ENCODE measurements at places on chromosomes 13 and 19.

- no peak for DNase-seq
These were observed 2.0 kb downstream of the TDRD3 start for GRCh38 chr13:60398907-60399589.

DNA sequence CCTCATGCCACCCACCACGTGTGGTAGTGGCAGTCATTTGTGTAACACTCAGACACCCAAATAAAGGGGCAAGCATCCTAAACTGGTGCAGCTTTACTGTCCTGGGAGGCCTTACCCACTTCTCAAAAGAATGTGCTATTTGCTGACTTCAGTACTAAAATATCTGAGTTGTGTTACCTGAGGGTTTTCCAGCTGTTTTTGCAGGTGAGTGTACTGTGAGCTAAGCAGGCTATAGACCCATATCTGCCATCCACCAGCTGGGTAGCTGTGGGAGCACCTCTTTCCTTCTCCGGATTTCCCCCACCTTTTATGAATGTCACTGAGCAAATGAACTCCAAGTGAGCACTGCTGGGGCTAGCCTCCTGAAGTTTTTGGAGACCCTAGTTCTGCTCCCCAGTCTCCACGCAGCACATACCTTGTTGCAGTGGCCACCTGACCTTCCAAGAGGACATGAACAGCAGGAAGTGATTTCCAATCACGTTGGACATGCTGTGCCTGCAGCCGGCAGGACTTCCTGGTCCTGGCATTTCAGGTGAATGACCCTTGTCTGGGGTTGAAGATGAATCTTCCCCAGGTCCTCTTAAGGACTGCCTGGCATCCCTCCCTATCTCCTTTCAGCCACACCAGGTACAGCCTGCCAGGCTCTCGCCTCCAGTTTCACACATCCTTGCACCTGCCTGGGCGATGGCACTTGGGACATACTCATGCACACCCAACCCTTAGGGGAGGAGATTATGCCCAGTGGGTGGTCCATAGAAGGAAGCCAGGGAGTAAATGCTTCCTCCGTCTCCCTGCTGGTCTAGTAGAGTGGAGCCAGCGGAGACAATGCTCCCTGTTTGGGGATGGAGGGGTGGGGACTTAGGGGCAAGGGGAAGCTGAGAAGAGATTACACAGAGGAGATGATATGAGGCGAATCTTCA is 109.5 kb upstream of the SPATA13 start:
- no peak for DNase-seq

- DNase-seq, result no peak
These were observed 2.5 kb upstream of the LRRC8E start for GRCh38 chr19:7885818-7886217.

DNA sequence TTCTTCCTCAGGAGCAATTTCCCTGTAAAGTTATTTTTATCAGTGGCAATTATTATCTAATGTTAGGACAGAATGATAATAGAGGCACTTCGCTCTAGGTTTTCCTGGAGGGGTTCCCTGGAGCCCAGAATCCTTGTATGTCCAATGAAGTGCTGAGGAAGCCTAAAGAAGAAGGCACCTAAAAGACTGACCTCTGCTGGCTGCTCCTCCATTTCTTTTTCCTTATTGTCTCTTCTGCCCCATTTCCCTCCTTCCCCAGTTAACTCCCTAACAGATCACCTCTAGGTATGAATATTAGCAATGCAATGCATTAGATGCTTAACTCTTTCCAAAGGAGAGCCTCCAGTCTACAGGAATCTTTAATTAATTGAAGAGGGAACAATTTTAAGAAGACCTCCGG is 985.4 kb downstream of the DIAPH3 start:
- no peak for DNase-seq

DNA sequence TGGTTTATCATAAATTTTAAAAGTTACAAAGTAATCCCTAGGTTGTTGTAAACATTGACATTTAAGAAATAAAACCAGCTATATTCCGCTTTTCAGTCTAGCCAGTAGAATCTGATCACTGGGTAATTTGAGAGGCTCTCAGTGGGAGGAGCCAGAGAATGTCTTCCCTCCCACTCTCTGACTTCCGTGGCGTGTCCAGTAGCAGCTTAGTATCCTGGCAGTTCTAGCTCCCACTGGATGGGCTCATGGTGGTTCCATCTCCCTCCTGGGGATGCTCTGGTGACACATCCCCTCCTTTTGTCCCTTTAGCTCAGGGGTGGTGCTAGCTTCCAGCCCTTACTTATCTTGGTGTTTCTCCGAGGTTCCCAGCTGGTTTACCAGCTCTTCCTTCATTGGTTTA is 34.5 kb downstream of the MTUS2 start:
- DNase-seq, result no peak

DNA sequence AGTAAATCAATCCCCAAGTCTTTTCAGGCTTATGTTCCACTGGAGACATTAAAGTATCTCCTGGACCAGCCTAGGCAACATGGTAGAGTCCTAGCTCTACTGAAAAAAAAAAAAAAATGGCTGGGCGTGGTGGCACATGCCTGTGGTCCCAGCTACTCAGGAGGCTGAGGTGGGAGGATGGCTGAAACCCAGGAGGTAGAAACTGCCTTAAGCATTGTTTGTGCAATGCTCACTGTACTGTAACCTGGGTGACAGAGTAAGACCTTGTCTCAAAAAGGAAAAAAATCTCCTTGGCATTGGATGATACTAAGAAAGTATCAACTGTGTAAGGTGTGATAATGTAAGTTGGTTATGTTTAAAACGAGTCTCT is 8.8 kb downstream of the KLK8 start:
- no peak for DNase-seq

DNA sequence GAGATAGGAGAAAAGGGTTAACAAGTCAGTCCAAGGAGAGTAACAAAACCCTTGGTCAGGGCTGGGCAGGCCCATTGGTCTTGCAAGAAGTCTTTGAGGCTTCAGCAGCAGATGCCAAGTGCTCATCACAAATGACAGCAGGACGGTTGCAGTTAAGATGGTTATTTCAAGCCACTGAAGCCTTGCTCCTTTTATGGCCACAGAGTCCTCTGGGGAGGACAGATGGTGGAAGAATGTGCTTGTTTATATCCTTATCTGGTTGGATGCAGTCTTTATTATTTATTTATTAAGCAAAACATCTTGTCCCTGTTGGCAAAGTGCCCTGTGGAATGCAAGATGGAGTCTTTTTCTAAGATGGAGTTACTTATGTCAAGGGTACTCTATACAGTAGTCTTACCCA is 19.2 kb upstream of the ZNF331 start:
- no peak for DNase-seq

DNA sequence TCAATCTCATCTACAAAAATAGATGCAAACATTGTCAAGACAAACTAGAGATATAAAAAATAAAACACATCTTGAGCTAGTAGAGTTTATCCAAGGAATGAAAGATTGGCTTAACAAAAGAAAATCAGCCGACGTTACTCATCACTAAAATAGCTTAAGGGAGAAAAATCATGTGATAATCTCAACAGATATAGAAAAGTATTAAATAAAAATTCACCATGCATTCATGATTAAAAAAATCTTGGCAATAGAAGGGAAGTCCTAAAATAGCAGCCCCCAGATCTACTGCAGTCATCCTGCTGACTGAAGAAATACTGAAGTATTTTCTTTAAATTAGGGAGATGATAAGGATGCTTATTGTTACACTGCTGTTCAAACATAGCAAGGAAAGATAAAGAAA is 12.6 kb upstream of the DCLK1 start:
- no peak for DNase-seq

- DNase-seq, result no peak
These were observed 44.0 kb downstream of the KLF2 start for GRCh38 chr19:16368385-16369305.

DNA sequence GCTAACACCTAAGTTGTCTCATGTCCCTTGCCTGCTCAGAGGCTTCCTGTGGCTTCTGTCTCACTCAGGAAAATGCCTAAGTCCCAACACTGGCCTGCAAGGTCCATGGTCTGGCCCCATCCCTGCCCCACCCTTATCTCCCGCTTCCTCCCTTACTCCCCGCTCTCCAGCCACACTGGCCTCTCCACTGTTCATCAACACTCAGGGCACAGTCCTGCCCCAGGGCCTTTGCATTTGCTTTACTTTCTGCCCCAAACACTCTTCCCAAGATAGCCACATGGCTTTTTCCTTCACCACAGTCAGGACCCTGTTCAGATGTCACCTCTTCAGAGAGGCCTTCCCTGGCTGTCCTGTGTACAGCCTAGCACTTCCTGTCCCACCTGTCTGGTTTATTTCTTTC is 32.1 kb upstream of the IGSF23 start:
- DNase-seq, result no peak

DNA sequence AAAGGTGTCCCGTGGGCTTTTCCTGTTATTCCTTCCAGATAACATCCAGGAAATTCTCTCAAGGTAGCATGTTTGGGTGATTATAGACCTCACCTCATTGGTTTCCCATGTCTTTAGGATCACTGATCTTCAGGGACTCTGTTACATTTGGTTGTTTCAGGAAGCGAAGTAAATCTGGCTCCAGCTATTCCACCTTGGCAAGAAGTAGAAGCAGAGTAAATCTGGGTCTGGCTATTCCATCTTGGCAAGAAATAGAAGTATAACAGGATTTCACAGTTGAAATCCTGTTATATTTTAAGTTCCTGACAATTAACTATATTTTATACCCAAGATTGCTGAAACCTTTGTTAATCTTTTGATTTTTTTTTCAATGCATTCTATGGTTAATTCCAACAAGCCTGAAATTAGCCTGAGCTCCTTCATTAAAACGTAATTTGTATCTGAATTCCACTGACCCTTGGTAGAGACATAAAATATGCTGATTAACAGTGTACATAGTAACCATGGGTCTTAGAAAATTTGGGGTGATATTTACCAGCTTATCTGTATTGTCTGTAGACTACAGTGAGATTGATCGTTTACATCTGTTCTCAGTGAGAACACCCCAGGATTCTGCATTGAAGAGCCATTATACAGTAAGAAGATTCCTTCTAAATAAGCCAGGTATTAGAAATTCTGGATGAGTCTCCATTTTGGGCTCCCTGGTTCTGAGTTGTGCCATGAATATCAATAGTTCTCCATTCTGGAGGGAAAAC is 267.6 kb upstream of the SLITRK6 start:
- no peak for DNase-seq

DNA sequence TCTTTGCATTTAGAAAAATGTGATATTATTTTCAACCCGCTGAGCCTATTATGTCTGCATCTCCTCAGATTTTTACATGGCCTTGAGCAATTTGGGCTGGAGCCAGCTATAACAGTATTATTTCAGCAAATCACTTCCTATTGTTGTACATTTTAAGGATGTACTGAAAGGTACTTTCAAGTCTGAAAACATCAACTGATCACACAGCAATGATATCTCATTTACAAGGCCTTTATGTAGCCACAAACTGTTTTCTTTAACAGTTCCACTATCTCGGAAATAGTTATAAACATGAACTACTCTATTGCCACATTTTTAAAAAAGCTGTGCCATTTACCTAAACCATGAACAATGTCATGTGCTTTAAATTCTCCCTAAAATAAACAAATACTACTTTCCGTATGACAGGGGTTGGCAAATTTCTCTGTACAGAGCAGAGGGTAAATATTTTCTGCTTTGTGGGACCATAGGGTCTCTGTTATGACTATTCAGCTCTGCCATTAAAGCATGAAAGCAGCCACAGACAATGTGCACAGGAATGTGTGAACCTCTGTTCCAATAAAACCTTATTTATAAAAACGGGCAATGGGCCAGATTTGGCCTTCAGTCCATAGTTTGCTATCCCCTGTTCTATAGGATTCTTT is 560.4 kb downstream of the GPC6 start:
- no peak for DNase-seq

DNA sequence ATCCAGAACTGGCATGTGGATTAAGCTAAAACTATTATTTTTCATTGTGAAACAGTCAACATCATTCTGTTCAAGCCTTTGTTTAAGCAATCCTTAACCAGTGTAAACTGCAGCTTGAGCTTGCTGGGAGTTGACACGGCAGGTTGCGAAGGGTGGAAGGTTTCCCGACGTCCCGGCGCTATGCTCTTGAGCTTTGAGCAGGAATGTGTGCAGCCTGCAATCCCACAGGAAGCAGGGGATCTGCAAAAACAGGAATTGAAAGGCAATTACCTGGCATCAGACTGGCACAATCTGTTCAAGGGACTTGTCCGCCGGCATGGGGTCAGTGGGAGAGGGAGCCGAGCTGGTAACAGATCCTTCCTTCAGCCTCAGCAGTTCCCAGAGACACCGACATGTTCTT is 586.7 kb upstream of the SGCG start:
- peak; percentile 49 for DNase-seq

DNA sequence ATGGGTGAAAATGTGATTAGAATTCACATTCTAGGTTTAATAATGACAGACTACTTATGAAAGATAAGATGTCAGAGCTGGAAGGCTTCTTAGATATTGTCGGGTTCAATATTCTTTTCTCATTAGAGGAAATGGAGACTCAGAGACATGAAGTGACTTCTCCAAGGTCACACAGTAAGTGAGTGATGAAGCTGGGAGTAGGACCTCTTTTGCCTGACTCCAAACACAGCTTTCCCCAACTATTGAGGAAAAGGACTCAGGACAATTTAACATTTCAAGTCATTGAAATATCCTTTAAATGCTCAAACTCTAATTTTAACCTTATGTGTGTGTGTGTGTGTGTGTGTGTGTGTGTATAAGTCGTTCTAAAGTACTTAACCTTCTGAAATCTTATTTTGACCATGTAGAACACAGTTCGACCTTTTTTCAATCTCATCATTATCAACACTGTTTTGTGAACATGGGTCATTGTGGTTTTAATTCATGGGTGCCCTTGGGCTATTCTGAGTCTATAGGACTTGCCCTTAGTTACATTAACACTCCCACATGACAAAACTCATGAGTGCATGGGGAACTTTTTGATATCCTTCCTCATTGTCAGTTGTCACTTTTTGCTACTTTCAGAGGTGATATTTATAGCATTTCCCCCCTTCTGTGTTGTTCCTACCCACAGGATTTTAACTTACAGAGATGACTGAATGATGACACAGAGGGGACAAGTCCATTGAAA is 53.0 kb downstream of the LRCH1 start:
- no peak for DNase-seq

- no peak for DNase-seq
These were observed 500 bp downstream of the AP3D1 start for GRCh38 chr19:2150794-2151338.

DNA sequence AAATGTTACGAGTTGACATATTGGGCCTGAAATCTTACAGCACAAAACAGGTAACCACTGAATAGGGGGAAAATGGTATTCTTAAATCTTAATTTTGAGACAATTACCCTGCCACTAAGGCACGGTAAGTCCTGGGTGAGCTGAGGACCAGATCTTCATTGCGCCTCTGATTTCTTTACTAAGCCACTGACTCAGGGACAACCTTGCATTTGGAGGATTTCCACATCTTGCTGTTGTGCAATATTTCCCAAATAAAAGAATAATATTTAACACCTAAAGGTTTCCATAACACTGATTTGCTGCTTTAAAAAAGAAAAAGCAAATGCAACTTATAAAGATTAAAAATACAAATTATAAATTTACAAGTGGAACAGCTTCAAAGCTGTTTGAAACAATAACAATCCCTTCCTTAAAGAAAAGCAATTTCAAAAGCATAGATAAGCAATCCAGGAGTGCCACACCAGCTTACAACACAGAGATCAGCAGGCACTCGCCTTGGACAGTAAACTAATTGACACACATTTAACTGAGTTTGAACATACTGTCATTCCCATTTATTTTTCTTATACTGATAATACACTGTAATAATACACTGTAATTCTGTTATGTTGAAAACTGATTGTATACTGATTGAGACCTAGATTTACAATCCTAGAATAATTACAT is 79.6 kb upstream of the DOCK9 start:
- no peak for DNase-seq

Measured in cerebellar nuclear complex (tissue), 1 donor.